T-cell (primary cell): ENCODE measurements at places on chromosomes 7 and 10. TPM values are rescaled to one million over a fixed set of nuclear protein-coding genes. Genes with fewer than 3 reads are reported as not detected.

DNA sequence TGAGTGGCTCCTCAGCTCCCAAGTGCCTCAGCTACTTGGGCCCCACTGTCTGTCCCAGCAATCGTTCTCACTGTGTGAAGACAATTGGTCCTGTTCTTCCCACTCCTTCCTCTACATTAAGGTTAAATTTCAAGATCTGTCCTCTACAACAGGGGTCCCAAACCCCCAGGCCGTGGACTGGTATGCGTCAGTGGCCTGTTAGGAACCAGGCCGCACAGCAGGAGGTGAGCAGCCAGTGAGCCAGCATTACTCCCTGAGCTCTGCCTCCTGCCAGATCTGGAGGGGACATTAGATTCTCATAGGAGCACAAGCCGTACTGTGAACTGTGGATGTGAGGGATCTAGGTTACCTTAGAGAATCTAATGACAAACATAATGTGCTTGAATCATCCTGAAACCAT, 376.9 kb upstream of the FZD8 start:
- no peak for DNase-seq

FAM25G gene
- not detected for total RNA-seq

GRCh38 chr7:130142654-130143333, 62.4 kb downstream of the TMEM209 start:
- no peak for DNase-seq

GRCh38 chr7:102140952-102141370, 145.7 kb upstream of the SH2B2 start:
- DNase-seq = no peak

- DNase-seq = no peak
Measured at GRCh38 chr7:25014756-25015155, 34.8 kb upstream of the OSBPL3 start.

DNA sequence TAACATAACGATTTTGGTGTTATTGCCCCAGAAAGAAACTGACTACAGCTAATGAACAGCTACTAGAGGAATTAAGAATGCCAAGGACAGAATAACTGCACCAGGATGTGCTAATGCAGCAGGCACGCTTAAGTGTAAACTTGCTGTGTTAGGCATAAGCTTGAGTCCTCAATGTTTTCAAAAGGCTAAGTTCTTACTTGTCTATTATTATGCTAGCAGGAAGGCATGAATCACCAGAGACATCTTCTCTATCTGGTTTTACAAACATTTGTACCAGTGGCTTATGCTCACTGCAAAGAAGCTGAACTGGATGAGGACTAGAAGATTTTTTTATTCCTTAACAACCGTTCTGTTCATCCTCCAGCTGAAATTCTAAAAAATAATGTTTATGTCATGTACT, 1035.3 kb downstream of the NRG3 start:
- no peak for DNase-seq

DNA sequence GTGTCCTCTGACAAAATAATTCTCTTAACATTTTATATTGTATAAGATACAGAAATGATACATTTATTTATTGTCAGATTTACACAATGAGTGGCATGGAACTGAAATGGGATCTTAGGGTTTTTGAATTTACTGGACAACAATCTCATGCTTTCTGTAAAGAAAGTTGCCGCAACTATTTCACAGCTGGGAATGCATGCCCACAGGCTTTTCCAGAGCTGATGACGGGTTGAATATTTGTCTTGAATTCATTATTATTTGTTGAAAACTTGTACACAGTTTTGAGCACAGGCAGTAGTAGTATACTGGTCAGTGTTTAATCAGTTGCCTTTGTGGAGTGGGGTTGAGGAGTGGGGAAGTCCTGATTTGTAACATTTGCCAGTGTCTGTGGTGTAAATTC, 20.5 kb upstream of the MRC1 start:
- DNase-seq = no peak

SYNPO2L gene
- total RNA-seq = not detected
